ENCODE measurements at places on chromosomes 7 and 10.

DNA sequence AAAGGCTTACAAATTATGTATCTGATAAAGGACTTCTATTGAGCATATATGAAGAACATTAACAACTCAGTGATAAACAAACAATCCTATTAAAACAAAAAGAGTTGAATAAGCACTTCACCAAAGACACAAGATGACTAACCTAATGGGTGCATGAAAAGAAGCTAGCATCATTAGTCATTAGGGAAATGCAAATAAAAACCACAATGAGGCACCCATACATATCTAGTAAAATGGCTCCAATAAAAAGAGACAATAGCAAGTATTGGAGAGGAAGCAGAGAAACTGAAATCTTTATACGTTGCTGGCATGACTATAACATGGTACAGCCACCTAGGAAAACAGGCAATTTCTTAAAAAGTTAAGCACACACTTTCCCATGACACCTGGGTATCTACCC is 77.6 kb upstream of the ZMIZ1 start:
- DNase-seq = no peak

DNA sequence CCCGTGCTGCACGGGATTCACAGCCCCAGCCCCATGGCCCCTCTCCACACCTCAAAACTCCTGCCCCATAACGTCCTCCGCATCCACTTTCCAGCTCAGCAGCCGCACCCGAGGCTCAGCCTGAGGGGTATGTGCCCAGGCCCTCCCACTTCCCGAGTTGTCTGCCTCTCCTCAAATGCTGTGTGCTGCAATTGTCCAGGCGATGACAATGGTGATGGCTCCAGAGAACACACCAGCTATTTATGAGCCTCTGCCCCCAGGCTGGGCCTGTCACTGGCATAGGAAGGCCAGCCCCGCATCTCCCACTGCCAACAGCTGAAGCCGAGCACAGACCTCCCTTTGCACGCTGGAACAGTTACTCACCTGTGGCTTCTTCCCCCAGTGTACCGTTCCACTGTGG is 2.4 kb upstream of the LDB3 start:
- DNase-seq = no peak

GRCh38 chr10:51468424-51468823 is 231.0 kb downstream of the CSTF2T start:
- peak; percentile 11 for DNase-seq

DNA sequence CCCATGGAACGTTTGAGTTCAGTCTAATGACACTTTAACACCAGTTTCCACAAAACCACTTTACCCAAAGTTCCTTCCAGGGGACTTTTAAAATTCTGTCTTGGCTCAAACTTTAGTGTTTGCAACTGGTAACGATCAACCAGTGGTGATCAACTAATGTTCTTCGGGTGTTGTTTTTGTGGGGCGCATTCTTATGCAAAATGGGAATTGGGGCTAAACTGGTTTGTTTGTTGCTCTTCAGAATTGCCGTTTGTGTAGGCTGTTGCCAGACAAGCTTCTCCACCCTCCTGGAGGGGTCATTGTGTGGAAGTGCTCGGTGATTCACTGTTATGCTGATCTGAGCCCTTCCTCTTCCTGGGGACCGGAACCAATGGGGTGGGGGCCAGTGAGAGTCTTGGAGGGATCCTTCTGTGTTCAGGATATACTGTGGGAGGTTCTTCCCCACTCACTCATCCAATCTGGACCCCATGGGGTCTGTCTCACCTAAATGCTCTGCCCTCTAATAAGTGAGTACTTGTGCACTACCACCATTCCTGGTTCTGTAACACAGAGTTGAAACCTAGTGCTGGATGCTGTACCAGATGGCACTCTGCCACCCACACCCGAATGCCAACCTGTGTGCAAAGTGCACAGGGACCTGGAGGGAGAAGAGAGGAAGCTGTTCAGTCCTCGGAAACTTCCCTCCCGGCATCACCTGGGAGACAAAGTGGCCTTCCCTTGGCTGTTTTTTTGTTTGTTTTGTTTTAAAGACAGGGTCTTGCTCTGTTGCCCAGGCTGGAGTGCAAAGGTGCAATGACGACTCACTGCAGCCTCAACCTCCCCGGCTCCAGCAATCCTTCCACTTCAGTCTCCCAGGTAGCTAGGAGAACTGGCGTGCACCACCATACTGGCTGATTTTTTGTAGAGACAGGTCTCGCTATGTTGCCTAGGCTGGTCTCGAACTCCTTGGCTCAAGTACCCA is 2.1 kb downstream of the NFE2L3 start:
- no peak for DNase-seq

- no peak for DNase-seq
These were observed 310.7 kb downstream of the WDR37 start for GRCh38 chr10:1366811-1367425.

GRCh38 chr10:65306201-65306600 is 1619.6 kb upstream of the LRRTM3 start:
- peak; percentile 27 for DNase-seq

- no peak for DNase-seq
These were observed 36.3 kb downstream of the PLAC9 start for GRCh38 chr10:80168679-80169380.

- DNase-seq = no peak
These were observed at the start of gene FAM131B for GRCh38 chr7:143362131-143363015. FAM131B (minus strand) TSS chr7:143362713; CDS start chr7:143362603, 110 bp downstream.

DNA sequence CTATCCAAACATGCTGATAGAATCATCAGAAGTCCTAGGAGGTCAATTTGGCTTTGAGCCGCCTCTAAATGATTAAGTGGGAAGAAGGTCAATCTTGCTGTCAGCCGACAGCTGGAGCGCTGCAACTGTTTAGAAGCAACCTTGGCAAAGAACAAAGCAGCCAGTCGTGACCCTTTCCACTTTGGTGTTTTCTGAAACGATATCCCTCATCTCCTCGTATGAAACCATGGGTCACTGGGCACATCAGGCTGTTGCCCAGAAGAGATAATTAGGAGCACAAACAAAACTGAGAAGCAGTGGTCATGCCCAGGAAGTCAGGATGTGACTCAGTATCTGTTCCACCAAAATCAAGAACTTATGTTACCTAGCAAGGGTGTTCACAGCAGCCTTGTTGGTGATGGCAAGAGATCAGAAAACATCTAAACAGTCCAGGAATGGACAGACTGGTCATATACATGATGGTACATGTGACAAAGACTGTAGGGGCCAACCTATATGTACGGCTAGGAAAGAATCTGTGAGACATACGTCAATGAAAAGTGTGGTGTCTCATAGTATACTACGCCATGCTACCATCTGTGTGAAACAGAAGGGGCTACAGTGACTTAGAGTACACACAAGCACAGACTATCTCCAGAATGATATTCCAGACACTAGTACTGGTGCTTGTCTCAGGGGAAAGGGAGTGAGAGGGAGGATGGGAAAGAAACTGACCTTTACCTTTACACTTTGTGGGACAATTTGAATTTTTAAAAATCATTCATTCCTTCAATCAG is 22.4 kb downstream of the STN1 start:
- peak; percentile 81 for DNase-seq

DNA sequence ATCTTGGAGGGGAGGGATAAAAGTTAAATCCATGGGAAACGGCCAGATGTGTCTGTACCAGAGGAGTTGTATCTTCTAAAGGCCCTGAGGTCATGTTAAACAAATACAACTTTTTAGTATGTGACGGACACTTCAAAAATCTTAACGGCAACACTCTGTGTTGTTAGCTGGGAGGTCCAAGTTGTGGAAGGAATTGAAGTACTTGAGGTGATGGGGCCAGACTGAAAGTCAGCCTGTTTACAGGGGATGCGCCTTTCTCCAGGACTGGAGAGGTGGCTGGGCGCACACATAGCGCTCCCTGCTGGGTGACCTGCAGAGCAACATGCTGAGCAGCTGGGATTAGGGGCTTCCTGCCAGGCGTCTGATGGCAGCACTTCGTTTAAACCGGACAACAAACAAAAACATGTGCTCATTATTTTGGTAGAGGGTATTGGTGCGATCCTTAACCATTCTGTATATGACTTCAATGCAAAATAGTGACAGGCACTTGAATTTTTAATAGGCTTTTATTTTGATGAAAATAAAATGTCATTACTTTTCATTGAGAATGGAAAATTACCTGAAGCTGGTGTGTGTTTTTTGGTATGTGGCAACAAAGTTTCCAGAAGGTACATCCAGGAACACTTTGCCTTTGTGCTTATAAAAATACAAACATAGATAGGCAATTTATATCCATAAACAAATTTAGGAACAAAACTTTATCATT is 198.2 kb downstream of the MLLT10 start:
- DNase-seq = peak; percentile 78

GRCh38 chr7:131325179-131325840 is 2.4 kb upstream of the MKLN1 start:
- DNase-seq = no peak

GRCh38 chr10:63710703-63711102 is 189.5 kb downstream of the REEP3 start:
- no peak for DNase-seq

DNA sequence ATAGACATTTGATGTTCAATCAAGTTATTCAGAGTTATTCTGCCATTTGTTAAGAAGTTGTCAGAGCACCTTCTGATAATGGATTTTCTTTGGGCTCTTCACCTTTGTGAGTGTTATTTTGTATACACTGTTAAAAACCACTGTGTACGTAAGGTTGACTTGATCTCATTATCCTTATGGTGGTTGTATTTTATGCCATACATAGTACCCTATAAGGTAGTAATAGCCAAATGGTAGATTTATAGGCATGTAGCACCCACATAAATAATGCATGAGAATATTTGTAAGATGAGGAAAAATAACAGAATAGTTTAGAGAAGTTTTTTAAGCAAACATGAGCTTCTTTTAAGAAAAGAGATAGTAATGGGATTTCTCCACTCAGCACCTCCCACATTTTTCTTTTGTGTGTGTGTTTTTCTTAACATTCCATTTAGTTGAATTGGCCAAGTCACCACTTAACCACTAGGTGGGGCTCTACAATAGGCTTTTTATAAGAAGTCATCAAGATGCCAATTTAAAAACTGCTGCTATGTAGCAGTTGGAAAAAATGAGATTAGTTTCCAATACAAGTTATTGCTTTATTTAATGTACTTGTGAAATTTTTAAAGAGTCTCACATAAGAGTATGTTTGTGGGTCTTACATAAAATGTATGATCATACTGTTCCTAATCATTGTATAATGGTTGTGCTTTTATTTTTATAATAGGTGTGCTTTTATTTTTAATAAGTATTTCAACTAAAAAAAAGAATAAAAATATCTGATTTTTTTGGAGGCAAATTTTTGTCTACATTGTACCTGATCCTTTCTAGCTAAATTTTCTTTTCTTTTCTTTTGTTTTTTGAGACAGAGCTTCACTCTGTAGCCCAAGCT is 41.1 kb upstream of the STMP1 start:
- peak; percentile 90 for DNase-seq

- DNase-seq = no peak
These were observed 8.5 kb upstream of the ARMS2 start for GRCh38 chr10:122445904-122446303.

- peak; percentile 38 for DNase-seq
These were observed 106.6 kb downstream of the FAS start for GRCh38 chr10:89097226-89097625.

GRCh38 chr7:65979583-65980477 is 2.2 kb downstream of the GUSB start:
- no peak for DNase-seq

DNA sequence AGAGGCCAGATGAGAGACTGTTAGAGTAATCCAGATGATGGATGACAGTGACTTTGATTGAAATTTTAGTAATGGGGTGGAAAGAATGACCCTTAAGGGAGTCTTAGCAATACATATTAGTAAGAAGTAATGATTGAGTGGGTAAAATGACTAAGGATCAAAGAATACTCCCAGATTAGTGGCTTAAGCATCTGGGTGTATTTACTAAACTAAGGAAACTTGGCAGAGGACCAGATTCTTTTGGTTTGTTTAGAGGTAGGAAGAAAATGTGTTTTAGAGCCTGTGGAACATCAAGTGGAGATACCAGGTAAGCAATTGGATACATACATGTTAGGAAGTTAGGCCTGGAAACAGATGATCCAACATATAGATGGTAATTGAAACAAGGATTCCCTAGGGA is 58.8 kb upstream of the ADRA2A start:
- DNase-seq = peak; percentile 20

DNA sequence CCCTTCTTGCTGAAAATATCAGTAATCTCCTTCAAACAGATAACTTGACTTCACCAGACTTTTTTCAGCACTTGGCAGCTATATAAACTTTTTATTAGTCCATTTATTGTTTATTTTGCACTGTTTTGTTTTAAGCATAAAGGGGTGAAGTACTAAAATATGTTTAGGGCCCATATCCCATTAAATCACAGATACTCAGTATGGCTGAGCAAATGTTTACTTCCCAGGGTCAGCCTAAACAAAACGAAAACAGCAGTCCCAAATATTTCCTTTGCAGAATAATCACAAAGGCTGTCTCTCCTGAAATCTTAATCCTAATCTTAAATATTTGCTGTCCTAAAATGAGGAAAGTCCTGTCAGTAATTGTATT is 649.6 kb downstream of the TNS3 start:
- DNase-seq = no peak

DNA sequence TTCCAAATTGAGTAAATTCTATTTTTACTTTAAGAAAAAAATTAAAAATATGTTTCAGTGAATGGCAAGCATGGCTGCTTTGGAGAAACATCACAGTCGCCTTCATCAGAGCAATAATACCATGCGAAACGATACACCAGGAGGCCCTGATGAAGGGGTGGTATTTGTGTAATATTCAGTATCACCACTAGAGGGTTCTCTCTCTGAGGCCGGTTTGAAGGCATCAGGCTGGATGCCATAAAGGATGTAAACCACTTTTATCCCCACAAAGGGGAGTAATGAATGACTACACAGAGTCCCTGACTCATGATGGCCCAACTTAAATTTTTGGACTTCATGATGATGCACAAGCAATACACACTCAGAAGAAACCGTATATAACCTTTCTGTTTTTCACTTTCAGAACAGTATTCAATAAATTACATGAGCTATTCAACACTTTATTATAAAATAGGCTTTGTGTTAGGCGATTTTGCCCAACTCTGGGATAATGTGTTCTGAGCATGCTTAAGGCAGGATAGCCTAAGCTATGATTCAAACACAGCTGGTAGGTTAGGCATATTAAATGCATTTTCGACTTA is 95.5 kb downstream of the PPP1R17 start:
- peak; percentile 68 for DNase-seq

DNA sequence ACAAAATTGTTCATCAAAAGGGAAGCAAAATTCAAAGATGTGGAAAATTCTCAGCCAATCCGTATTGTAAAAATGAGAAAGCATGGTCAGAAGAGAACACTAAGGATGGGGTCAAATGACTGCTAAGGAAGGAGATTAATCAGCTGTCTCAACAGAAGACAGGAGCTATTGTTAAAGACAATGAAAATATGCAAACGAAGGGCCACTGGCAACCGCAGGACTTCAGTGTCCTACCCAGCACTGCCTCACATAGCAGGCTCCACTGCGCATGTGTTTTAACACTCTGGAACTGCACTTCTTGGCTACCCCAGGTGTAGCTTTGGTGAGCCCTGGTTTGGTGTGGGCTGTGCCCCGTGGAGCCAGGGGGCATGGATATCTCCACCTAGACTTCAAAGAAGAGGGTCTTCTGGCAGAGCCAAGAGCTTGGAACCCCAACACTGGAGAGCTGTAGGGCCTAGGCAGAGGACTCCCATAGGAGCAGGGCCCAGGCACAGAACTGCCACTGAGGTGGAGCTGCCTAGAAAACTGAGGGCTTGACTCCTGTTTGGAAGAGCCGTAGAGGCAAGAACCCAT is 176.2 kb upstream of the GDF10 start:
- no peak for DNase-seq
